ENCODE measurements at places on chromosomes 7 and 10.

- no peak for DNase-seq
Observed at GRCh38 chr10:120480065-120480600, 23.1 kb downstream of the PLPP4 start.

GRCh38 chr7:108650467-108650866, 80.8 kb downstream of the DNAJB9 start:
- DNase-seq: no peak

- DNase-seq: no peak
Observed at GRCh38 chr7:4831723-4832495, 29.9 kb downstream of the PAPOLB start.

- no peak for DNase-seq
Observed at GRCh38 chr7:38545977-38546376, 85.2 kb downstream of the AMPH start.

- no peak for DNase-seq
Observed at GRCh38 chr7:42876182-42877068, 35.4 kb downstream of the C7orf25 start.

DNA sequence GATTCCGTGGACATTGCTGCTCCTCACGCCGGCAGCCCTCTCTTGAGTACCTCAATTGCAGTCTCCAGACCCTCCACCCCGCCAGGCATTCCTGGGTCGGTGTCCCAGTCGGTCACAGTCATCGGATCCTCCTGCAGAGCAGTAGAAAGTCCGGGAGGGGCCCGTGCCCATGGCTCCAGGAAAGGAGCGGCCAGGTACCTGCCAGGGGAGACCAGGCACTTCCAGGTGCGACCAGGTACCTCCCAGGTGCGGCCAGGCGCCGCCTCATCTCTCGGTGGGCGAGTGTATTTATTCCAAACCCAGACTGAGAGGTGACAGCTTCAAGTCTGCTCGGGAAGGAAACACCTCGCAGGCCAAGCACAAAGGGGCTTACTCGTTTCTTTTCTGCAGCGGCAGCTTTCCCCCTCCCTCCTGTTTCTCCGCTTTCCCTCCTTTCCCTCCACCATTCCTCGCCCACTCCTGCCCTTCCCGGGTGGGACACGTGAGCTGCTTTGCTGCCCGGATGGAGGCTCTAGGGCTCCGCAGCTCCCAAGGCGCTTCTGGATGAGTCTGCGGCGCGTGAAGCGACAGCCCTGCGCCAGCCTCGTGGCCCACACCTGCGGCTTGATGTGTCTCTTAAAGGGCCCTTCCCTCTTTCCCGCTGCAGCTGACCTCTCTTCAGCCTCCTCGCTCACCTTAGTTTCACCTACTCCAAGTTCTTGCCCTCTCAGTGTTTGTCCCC, 39.4 kb upstream of the AGK start:
- DNase-seq: peak; percentile 5

GRCh38 chr7:81791568-81792518, 22.0 kb upstream of the HGF start:
- no peak for DNase-seq

GRCh38 chr7:94330269-94331020, 64.2 kb upstream of the COL1A2 start:
- DNase-seq: no peak

DNA sequence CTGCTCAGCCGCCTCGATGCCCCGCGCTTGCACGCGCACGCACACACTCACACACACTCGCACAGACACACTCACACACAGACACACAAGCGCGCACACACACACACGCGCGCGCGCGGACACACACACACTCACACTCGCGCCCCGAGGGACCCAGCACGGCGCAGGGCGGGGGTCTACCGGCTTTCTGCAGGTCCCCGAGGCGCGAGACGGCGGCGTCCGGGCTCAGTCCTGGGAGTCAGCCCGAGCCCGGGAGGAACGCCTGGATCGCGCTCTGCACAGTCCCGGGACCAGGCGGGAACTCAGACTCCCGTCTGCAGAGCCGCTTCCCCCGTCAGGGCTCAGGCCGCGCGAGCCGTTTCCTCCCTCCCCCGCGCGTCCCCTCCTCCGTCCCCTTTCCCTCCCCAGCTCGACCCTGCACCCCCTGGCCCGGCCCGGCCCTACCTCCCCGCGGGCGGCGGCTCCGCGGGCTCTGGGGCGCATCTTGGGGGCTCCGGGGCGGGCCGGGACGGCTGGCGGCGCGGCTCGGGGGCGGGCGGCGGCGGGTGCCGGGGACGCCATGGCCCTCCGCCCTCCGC, 464 bp downstream of the DENND2A start:
- no peak for DNase-seq

- DNase-seq: no peak
Observed at GRCh38 chr10:30459283-30459682, 25.3 kb downstream of the MAP3K8 start.

GRCh38 chr10:124040451-124041188, 52.8 kb downstream of the CHST15 start:
- no peak for DNase-seq

DNA sequence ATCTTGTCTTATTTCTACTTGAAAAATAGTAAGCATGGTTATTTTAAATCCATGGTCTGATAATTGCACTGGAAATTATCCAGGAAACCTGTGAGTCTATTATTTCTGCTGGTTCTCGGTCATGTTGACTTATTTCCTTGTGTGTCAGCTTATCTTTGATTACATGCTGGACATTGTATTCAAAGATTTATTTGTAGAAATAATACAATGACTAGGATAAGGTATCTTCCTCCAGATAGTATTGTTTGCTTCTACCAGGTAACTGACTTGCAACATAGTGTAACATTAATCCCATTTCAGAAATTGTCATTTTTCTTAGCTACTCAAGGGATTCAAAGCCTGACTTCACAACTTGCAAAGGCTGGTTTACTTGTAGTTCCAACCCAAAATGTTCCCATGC, 33.4 kb downstream of the PLXNA4 start:
- no peak for DNase-seq

DNA sequence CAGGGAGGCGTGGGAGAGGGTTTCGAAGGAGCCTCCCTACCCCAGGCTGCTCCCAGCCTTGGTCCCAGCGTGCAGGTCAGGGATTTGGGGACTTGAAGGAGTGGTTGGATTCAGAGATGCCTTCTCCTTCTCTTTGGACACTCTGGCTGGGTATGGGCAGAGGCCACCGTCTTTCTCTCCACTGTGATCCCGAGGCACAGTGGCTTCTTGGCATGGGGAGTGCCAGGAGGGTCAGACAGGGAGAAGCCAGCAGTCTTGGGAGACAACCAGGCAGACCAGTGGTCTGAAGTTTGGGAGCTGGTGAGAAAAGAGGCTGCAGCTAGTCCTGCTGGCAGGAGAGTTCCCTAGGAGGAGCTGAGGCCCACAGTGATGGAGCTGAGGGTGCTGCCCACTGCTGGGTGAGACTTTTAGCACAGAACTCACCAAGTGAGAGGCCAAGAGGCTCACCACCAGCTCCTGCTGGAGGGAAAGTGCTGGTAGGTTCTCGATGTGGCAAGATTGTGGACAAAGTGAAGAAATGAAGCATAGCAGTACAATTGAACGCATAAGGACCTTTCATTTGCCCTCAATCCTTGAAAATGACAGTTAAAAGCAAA, 35.2 kb upstream of the WDFY4 start:
- DNase-seq: no peak

DNA sequence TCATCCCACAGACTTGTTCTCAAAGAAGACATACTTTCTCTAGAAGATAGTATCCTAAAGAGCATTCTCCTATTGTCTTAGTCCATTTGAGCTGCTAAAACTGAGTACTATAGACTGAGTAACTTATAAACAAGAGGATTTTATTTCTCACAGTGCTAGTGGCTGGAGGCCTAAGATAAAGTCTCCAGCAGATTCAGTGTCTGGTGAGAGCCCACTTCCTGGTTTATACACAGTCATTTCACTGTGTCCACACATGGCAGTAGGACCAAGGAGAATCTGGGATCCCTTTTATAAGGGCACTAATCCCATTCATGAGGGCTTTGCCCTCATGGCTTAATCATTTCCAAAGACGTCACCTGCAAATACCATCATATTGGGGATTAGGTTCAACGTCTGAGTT, 68.7 kb downstream of the LRRC17 start:
- DNase-seq: no peak

GRCh38 chr10:17747883-17748550, 4.0 kb upstream of the TMEM236 start:
- DNase-seq: no peak

DNA sequence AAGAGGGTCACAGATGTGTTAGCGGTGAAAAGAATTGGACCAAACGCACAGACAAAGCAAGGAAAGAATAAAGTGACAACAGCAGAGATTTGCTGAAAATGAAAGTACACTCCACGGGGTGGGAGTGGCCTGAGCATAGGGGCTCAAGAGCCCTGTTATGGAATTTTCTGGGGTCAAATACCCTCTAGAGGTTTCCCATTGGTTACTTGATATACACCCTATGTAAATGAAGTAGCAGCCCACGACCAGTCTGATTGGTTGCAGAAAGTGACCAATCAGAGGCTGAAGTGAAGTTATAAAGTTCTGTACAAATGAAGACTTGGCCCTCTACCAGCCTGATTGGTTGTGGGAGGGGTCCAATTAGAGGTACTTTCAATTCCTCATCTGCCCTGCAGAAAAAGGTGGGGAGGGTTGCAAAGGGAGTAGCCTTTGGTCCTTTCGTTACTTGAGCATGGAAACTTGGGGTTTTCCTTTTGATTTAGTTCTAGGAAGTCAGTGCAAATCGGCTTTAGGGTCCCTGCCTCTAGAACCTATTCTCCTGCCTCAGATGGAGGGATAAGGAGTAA, 125.6 kb upstream of the PRPS1L1 start:
- DNase-seq: no peak

- DNase-seq: no peak
Observed at GRCh38 chr10:45353186-45353585, 20.8 kb upstream of the ALOX5 start.

DNA sequence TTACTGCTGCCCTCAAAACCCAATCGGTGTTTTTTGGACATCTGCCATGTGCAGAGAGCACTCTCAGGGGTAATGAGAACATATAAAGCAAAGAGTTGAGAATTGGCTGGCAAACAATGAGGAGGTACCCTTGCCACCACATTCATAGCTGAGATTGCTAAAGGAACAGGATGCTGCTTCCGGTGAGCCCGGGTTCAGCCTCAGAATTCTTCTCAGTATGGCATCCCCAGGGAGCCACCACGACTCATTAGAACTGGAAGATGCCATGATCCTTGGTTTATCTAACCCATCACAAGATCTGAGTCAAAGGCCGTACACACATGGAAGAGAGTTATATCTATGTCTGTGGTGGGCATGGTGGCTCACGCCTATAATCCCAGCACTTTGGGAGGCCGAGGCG, 174.4 kb downstream of the ARID5B start:
- no peak for DNase-seq

- no peak for DNase-seq
Observed at GRCh38 chr10:22436526-22436892, 91.2 kb downstream of the SPAG6 start.

GRCh38 chr7:152733286-152733934, 26.1 kb upstream of the ACTR3B start:
- DNase-seq: no peak

- DNase-seq: no peak
Observed at GRCh38 chr10:62178568-62178967, 90.1 kb downstream of the RTKN2 start.

- no peak for DNase-seq
Observed at GRCh38 chr7:95330204-95330960, 6.0 kb upstream of the PON1 start.

DNA sequence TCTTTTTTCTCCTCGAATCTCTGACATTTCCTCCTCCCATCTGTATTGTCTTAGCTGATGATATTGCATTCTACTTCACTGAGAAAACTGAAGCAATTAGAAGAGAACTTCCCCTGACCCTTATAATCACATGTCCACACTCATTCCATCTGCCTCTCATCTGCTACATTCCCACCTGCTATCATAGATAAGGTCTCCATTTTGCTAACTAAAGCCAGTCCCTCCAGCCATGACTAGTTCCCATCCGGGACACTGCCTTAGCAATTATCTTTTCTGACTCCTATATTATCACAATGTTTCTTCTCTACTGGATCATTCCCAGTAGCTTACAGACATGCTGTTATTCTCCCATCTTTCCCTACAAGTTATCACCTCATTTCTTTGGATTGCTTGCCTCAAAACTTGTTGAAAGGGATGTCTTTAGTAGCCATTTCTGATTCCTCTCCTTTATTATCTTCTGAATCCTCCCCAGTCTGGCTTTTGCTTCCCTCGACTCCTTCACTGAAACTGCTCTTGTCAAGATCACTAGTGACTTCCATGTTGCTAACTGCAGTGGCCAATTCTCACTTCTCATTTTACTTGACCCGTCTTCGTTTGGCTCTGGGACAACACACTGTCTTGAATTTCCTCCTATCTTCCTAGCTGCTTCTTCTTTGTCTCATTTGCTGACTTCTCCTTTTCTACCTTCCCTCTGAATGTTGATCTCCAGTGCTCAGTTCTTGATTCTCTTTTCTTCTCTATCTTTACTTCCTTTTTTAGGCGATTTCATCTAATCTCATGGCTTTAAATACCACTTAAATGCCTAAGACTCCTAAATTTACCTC, 35.9 kb downstream of the FZD1 start:
- DNase-seq: no peak

DNA sequence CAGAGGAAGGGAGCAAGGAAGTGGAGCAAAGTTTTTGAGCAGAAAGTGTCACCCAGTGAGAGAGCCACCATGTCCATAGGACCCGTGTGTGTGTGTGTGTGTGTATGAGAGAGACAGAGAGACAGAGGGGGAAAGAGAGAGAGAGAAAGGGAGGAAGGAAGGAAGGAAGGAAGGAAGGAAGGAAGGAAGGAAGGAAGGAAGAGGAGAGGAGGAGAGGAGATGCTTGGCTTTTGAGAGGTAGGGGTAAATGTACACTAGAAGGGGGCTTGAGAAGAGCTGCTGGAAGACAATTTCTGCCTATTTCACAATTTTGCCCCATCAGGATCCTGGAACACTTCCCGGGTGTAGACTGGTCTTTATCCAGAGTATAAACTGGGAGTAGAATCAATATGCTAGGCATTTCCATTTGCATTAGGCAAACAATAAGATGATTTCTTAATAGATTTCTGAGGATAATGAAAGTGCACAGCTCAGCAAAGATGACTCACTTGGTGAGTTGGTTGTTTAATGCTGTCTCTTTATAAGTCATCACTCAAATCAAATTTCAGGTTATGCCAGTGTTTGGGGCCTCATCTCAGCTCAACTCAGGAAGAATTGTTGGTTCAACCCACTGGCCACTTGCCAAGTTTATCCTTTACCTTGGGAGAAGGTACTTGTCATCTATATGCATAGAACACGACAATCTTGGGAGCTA, 70.0 kb upstream of the FAM13C start:
- no peak for DNase-seq

GRCh38 chr7:77649716-77650349, 46.4 kb upstream of the RSBN1L start:
- DNase-seq: no peak

- DNase-seq: peak; percentile 54
Observed at GRCh38 chr7:108497082-108497725, 28.7 kb downstream of the PNPLA8 start.

- DNase-seq: no peak
Observed at GRCh38 chr7:152674860-152675758, 832 bp downstream of the XRCC2 start.

Data from CD8-positive, alpha-beta T cell (primary cell).